Effector CD4-positive, alpha-beta T cell (primary cell): ENCODE measurements at places on chromosomes 2 and 18.

GRCh38 chr2:157087373-157088002, 170.0 kb upstream of the GALNT5 start:
- DNase-seq = no peak

- no peak for DNase-seq
Observed at GRCh38 chr18:10051877-10052631, 138.2 kb downstream of the VAPA start.

GRCh38 chr2:24971286-24971535, 544 bp downstream of the DNAJC27 start:
- no peak for DNase-seq

- DNase-seq = no peak
Observed at GRCh38 chr2:44758591-44758990, 182.9 kb upstream of the SIX3 start.

DNA sequence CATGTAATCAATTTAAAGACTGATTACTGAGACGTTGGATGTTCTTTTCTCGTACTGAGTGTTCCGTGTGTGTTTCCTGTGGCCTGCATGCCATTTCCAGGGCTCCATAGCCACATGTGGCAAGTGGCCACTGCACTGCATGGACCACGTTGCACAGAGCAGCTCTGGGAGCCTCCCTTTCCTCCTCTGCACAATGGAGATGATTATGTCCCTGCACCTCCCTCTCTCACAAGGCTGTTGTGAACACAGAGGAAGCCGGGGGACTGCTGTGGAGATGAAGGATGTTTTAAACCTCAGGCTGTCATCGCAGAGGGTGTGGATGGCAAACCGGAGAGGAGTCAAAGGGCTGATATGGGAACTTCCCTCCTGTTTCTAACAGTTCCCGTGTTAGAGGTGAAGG, 87.7 kb downstream of the TGOLN2 start:
- DNase-seq = no peak

DNA sequence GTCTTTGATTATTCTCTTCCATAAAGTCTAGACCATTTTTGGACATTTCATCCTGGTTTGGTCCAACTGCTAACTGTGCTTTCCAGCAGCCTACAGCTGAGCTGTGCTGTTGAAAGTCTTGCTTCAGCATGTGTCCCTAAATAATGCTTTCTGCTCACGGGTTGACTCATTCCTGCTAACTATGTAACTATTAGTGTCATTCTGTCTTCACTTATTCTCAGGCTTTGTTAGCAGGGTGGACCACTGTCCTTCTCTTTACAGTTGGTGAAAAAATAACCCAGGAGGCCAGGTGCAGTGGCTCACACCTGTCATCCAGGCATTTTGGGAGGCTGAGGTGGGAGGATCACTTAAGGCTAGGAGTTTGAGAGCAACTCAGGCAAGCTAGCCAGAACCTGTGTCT, 8.9 kb downstream of the ADAM23 start:
- DNase-seq = no peak

DNA sequence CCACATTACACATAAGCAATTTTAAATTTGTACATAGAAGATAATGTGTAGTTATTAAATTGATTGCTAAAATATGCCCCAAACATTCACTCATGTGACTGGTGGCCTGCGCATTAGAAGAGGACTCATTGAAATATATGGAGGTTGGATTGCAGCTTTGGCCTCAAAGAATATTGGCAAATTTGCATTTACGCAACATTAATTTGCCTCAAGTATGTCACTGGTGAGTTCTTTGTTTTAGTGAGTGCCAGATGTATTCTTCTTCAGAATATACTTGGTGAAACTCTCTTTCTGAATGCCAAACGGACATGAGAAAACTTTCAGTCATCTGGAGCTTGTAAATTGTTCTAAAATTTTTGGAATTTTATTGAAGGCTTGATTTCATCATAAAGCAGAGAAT, 5.9 kb upstream of the EFEMP1 start:
- DNase-seq = no peak

- no peak for DNase-seq
Observed at GRCh38 chr2:233446606-233447305, 92.5 kb downstream of the DGKD start.

DNA sequence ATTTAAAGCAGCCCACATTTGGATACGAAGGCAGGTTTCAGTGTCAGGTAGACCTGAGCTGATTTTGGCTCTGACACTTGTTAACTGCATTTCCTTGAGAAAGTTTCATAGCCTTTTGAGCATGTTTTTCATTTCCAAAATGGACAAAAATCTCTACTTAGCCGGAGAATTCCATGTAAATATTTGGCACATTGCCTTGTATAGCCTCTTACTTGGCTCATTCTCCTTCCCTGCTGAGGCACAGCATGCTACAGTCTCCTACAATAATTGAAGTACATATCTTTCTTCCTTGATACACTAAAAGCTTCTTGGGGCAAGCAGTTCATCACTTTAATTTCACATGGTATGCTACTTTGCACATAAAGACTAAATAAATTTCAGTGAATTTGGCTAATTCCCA, 772.2 kb upstream of the CHAC2 start:
- no peak for DNase-seq

- DNase-seq = no peak
Observed at GRCh38 chr2:231163414-231164095, 34.9 kb upstream of the ARMC9 start.

DNA sequence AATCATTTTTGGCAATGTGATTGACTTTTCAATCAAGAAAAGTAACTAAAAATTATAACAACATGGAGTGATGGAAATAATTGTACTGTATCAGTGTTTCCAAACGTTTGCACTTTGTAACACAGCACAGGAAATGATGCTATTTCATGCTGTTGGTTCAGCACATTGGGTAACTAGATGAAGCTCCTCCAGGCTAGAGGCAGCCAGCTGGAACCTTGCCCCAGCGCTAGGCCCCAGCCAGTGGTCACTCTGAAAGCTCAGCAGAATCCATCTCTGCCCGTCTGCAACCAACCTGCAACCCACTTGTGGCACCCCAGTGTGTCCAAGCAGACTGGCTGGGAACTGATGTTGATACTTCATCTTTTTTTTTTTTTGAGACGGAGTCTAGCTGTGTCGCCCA, 15.3 kb downstream of the UNC50 start:
- no peak for DNase-seq
